ENCODE measurements at places on chromosomes 3 and 15.

DNA sequence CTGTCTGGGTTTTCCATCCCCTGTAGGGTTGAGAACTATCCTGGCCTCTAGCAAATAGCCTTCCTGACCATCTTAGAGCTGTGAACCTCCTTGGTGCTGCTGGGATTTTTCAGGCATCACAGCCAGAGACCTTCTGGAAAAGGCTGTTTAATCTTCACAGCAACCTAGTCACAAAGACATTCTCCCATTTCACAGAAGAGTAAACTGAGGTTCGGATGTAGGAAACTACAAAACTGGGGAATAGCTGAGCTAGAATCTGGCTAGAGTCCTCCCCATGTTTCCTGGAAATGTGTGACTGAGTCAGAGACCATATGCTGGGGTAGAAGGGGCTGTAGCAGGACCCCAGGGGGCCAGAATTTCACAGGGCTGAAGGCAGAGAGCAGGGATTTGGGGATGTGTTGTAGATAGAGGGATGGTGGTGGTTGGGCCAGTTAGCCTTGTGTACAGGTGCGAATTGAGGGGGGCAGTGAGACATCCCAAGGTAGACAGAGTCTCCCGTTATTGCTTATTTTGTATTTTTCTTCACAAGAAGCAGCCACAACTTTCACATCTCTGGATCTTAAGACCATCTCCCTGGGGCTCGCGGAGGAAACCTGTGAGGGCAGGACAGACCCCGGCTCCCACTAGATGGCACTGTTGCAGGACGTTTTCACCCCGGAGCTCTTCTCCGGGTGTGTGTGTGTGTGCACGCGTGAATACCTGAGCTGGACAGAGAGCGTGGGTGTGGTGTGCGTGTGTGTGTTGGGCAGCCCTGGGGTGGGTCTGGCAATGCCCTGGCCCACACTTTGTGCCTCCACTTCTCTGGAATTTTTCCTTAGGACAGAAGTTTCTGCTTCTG lies 66.9 kb upstream of the PRR23C start:
- peak; percentile 28 for DNase-seq

GRCh38 chr15:60781211-60781713 lies 302.3 kb upstream of the ICE2 start:
- no peak for DNase-seq

DNA sequence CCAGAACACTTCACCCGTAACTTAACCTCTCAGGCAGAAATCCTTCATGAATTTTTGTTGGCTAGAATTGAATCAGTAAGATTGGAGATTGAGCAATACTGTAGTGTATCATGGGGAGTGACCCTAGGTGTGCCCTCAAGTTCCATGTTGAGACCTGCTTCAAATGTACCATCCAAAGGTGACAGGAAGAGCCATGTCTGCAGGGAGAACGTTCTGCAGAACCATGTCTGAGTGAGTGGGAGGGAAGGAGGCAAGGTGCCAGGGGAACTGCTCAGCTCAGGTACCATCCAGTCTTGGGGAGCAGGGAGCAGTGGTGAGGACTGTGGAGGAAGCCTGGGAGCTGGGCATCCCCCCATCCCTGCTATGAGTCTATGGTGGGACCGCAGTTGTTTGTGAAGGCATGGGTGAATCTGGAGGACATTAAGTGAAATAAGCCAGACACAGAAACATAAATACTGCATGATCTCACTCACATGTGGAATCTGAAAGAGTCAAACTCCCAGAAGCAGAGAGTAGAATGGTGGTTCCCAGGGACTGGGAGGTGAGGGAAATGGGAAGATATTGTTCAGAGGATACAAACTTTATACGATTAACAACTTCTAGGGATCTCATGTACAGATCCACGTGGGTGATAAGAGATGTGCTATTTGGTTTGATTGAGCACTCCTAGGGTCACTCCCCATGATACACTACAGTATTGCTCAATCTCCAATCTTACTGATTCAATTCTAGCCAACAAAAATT lies 23.3 kb downstream of the CFAP161 start:
- DNase-seq: no peak

DNA sequence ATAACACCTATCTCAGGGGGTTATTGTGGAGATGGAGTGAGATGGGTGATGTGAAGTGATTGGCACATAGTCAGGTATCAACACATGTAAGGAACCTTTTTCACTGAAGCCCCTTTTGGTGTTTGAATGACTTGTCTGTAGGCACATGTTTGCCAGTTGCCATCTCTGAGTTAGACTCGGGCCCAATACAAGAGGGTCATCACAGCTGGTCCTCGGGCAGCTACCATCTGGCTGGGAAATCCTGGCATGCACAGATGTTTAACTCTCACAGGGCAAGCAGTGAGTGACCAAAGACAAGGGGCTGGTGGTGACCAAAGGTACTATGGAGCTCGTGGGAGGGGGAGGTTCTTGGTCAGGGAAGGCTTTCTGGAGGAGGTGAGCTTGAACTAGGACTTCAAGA lies 118.8 kb downstream of the CLSTN2 start:
- no peak for DNase-seq

DNA sequence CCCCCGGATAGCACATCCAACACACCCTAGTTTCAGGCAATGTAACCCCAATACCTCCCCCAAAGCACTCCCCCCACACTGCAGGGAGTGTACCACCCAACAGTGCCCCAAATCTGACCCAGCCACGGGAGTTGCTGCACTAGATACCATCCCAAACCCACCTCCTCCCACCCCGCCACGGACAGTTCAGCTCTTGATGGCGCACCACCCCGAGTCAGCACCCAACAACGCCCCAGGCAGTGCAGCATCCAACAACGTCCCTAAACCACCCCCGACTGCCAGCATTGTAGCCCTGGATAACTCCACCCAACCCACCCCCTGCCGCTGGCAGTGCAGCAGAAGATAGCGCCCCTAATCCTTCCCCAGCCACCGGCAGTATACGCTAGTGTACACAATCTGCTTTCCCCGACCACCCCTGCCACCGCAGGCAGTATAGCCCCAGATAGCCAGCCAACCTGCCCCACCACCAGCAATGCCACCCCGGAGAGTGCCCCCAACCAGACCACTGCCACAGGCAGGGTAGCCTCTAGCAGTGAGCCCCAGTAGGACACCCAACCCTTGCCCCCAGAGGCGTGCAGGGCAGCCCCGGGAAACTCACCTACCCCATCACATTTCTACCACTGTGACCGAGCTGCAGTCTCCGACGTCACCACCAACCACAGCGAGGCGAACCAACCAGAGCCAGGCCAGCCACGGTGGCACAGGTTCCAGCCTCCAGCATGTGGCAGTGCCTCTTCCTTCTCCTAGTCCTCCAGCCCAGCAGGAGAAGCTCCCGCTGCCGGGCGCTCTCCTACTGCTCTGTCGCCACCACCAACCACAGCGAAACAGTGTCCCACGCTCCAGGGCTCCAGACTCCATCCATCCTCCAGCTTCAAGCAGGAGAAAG lies 178.1 kb downstream of the POTEB3 start:
- no peak for DNase-seq

DNA sequence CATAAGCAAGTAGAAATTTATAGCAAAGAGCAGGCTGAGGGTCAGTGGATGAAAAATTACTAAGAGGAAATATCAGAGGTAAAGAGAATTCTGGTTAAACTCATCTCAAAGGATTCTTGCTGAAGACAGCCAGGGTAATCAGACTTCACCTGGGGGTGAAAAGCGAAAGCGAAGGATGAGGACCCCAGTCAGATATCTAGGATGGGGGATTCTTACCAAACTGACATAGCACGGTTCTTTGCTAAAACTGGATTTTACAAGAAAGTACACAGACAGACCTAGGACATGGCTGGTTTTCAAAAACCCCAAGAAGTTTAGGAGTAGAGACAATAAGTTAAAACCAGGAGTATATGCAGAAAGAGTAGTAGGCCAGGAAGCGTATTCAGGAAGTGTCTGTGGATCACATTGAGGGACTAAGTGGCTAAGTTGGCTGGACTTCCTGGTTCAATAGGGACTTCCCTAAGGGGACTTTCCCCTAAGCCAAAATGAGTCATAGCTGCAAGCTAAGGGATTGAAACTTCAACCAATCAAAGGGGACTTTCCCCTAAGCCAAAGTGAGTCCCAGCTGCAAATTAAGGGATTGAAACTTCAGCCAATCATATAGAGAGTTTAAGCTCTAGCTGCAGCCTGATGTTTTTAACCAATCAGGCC lies 2.4 kb upstream of the CFAP91 start:
- no peak for DNase-seq

DNA sequence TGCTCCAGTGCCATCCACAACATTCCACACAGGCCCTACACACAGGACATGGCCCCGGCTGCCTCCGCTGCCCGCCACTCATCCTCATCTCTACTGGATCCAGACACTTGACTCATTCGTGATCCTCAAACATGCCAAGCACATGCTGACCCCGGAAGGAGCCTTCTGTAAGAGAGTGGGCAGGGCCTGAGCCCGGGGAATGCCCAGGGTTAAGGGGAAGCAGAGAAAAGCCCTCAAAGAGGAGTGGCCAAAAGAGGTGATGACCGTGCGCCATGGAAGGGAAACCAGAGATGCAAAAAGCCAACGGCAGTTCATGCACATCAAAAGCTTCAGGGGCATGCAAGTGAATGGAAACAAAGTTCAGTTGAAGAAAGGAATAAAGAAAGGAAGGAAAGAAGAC lies 46.1 kb downstream of the RFTN1 start:
- peak; percentile 21 for DNase-seq

- DNase-seq: no peak
Measured at GRCh38 chr15:76483752-76484151, 147.2 kb downstream of the ISL2 start.

DNA sequence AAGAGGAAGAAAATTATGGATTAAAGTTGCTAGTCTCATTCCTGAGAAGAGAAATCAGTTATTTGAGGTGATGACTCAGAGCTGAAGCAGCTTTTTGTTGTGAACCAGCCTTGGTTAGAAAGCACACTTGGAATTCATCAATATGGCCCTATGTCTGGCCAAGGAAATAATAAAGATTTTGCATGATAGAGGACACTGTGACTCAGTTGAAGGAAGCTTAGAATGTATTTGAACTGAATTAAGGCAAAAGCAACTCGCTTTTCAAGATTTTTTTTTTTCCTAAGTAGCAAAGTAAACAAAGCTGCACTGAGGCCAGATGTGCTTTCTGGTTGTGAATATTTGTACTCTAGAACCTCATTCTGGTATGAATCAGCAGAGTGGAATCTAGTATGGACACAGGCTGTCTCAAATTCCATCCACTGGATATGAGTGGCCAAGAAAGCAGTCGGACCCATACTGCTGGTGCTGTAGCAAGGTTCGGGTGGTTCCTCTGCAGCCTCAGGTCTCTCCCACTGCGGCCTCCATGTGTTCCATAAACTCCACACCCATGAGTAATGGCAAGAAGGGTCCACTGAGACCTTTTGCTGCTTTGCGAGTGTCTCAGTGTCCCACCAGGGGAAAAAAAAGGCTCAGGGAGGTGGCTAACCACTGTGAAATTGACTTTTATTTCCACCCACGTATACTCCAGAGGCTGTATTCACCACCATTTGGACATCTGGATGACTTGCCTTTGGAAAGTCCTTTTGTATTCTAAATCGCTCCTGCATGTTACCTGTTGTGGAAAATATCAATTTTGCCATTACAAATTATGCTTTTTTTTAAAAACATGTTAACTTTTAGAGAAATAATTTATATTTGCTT lies 53.1 kb downstream of the TGFBR2 start:
- DNase-seq: no peak

- DNase-seq: no peak
Measured at GRCh38 chr15:31469786-31470525, 143.3 kb downstream of the KLF13 start.

DNA sequence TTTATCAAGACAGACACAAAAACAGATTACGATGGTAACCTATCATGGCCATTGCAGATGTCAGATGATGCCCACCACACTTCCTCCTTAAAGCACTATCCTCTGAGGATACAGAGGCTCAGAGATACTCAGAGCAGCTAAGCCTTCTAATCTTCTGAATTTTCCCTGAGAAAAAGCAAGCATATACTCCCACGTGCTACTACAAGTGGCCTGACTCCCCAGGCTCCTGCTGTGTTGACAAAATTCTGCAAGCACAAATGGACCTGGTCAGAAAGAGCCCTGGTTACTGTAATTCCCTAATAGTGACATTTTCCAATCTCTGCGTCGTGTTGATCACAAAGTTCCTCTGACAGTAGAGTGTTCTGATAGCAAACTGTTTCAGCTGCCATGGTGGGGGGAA lies 207.1 kb downstream of the KCNMB2 start:
- DNase-seq: no peak

- DNase-seq: no peak
Measured at GRCh38 chr3:11244121-11244677, 28.0 kb upstream of the ATG7 start.

DNA sequence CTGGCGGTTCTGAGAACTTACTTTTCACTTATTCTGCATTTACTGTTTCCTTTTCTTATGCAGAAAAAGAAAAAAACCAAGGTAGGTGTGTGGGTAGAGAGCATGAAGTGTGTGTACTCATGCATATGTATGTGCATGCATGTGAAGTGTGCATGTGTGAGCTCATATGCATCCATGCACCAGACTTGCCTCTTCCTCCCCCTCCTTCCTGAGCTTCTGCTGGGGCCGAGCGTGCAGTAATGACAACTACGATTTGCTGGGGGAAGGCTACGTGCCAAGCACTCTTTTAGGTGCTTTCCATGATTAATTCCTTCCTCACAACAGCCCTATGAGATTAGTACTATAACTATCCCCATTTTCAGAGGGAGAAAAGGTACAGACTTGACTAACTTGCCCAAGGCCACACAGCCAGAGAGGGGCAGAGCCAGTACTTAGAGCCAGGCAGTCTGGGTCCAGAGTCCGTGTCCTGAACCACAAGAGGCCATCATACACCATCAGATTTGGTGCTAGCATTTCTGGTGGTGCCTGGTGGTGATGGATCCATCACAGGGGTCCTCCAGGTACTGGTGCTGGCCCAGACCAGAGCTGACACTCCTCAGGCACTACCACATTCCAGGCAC lies 46.7 kb downstream of the CAPN3 start:
- DNase-seq: no peak

- DNase-seq: no peak
Measured at GRCh38 chr15:43484455-43484854, 8.5 kb downstream of the TP53BP1 start.

DNA sequence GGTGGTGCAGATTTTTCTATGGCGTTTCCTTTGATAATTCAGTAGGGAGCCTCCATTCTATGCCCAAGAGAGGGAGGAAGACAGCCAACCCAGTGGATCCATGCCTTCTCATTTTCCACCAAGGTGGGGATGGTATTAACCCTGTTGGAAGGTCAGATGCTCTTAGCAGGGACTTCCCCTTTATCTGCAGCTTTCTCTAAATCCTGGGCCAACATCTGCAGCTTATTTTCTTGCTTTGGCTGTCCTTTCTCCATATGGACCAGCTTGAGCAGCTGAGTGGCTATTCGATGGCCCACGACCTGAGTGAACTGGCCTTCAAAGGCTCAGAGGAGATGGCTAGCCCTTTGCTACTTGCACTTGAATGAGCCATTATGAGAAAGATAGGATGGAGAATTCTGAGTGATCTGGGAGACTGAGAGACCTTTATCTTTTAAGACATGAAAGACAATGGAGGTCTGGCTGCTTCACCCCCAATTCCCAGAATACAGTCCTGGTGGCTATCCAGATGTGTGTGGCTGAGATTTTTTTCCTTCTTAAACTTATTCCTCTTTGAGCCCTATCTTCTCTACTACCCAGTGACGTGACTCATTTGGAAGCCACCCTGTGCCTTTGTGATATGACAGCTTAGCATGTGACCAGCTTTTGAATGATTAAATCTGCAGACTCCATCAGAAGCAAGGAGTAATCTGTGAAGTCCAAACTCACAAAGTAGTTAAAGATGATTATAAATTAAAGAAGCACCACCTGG lies 39.6 kb upstream of the TRAK1 start:
- no peak for DNase-seq

GRCh38 chr3:53718462-53718861 lies 127.8 kb downstream of the CHDH start:
- DNase-seq: no peak
